Naive thymus-derived CD4-positive, alpha-beta T cell (primary cell): ENCODE measurements at places on chromosomes 7 and 10.

- no peaks in the 10 kb centered on the region for H3K36me3 ChIP-seq
- no peaks in the 10 kb centered on the region for H3K27me3 ChIP-seq
- H3K4me1 ChIP-seq = no peaks in the 10 kb centered on the region
- no peak for DNase-seq
- H3K27ac ChIP-seq = no peak overlapping the region
Observed at GRCh38 chr10:89090756-89091445, 100.3 kb downstream of the FAS start.

DNA sequence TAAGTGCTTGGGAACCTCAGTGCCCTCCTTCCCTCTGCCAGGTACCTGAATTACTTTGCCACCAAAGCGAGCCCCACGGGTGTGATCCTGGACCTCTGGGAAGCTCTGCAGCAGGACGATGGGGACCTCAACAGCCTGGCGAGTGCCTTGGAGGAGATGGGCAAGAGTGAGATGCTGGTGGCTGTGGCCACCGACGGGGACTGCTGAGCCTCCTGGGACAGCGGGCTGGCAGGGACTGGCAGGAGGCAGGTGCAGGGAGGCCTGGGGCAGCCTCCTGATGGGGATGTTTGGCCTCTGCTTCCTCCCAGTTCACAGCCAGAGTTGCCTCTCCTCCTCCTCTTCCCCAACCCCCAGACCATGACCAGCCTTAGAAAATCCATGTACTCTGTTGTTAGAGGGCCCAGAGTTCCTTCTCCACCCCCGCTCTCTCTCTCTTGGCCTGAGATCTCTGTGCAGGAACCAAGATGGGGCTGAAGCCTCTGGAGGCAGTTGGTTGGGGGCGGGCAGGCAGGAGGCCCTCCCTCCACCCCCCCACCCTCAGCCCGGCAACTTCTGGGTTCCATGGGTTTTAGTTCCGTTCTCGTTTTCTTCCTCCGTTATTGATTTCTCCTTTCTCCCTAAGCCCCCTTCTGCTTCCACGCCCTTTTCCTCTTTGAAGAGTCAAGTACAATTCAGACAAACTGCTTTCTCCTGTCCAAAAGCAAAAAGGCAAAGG lies 19.8 kb upstream of the SLC29A3 start:
- no peaks in the 10 kb centered on the region for H3K36me3 ChIP-seq
- no peak for DNase-seq

DNA sequence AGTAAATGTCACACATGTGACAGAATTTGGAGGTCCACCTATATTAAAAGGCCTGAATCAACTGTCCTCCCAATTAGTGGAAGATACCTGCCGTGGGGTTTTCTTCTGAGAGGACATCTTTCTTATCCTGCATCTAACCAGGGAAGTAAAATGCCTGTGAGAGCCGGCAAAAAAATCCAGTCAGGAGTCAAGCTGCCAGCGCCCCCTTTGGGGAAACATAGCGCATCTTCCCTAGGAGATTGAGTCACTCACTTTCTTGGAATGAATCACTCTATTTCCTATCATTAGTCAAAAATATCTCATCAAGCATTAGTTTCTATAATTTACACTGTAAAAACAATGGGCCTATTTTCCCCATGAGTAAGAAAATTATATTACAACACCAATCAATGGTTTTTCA lies 66.4 kb upstream of the ANK3 start:
- DNase-seq = no peak
- no peak overlapping the region for H3K4me3 ChIP-seq
- H3K4me1 ChIP-seq = no peaks in the 10 kb centered on the region
- no peaks in the 10 kb centered on the region for H3K27me3 ChIP-seq
- H3K36me3 ChIP-seq = no peaks in the 10 kb centered on the region
- no peak overlapping the region for H3K27ac ChIP-seq

DNA sequence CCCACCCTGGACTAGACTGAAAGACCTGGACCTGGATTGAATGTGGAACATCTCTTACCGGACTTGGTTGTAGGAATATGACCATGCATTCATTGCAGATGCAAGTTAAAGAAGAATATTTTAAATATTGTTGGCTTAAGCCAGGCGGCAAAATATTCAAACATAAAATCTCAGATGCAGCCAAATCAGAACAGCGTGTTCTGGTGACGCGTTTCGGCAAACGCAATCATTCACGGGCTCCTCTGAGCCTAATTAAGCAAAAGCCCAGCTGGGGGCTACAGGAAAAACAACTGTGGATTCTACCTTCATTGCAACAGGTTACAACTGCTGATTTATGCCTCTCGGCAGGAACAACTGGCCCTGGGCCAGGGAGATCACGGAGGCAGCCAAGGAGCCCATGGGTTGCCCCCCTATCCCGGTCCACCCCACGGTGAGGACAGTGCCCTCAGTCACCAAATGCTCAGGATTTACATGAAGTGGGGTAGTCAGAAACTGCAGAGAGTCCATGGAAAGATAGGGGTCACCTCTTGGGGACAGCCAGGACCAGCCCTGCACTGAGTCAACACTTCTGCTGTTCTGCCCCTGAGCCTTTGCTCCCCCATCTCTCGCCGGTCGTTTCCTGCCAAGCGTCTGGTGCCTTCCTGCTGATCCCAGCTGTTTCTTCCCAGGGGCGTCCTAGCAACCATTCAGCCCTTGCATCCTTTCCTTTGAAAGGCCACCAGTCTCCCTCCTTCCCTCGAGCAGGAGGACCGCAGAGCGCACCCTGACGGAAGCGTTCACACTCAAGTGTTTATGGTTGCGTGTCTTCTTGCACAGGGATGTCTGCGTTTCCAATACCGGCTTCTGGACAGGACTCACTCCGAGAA lies 64.4 kb upstream of the SFMBT2 start:
- no peak overlapping the region for H3K4me3 ChIP-seq
- H3K27me3 ChIP-seq = no peaks in the 10 kb centered on the region
- H3K27ac ChIP-seq = no peak overlapping the region
- no peak for DNase-seq
- peaks cover 21% of the 10 kb centered on the region for H3K4me1 ChIP-seq

DNA sequence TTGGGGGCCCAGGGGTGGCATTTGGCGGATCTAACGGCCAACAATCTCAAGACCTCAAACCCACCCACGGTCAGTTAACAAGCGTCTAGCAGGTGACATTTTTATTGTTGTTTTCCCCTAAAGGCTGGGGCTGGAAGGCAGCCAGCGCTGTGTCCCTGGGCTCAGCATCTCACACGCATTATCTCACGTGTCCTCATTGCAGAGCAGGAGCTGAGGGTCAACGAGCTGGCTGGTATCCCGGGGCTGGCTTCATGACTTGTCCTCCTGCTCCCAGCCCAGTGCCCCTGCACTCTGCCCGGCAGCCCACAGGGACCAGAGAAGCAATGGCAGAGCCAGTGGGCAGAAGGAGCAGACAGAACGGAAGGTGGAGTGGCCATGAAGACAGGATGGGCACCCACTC lies 54.4 kb upstream of the TMEM273 start:
- H3K36me3 ChIP-seq = no peaks in the 10 kb centered on the region
- H3K4me1 ChIP-seq = no peaks in the 10 kb centered on the region
- no peak overlapping the region for H3K27ac ChIP-seq
- no peaks in the 10 kb centered on the region for H3K27me3 ChIP-seq
- DNase-seq = no peak
- no peak overlapping the region for H3K4me3 ChIP-seq

DNA sequence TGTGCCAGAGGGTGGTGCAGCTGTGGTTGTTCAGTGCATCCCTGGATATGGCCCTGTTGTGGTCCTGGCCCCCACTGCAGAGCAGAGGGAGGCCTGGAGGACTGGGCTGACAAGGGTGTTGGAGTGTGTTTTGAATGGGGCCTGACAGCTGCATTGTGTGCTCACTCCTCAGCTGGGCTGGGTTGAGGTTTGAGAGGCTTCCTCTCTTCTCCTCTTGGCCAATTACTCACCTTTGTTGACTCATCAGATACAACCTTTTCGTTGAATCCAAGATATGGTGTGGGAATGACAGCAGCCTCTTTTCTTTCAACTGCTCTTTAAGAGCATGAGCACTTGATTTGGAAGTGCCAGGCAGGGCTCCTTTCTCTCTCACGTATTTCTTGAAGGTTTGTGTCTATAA lies 228.5 kb upstream of the COBL start:
- DNase-seq = no peak
- no peaks in the 10 kb centered on the region for H3K4me1 ChIP-seq
- no peak overlapping the region for H3K27ac ChIP-seq
- no peak overlapping the region for H3K4me3 ChIP-seq
- no peaks in the 10 kb centered on the region for H3K36me3 ChIP-seq

GRCh38 chr7:32275216-32276009 lies 205.2 kb upstream of the PDE1C start:
- no peak for DNase-seq
- no peak overlapping the region for H3K27ac ChIP-seq
- H3K4me3 ChIP-seq = no peak overlapping the region
- no peaks in the 10 kb centered on the region for H3K27me3 ChIP-seq

- no peaks in the 10 kb centered on the region for H3K27me3 ChIP-seq
- DNase-seq = no peak
- no peaks in the 10 kb centered on the region for H3K36me3 ChIP-seq
Observed at GRCh38 chr7:99072126-99072525, 71.8 kb downstream of the SMURF1 start.

DNA sequence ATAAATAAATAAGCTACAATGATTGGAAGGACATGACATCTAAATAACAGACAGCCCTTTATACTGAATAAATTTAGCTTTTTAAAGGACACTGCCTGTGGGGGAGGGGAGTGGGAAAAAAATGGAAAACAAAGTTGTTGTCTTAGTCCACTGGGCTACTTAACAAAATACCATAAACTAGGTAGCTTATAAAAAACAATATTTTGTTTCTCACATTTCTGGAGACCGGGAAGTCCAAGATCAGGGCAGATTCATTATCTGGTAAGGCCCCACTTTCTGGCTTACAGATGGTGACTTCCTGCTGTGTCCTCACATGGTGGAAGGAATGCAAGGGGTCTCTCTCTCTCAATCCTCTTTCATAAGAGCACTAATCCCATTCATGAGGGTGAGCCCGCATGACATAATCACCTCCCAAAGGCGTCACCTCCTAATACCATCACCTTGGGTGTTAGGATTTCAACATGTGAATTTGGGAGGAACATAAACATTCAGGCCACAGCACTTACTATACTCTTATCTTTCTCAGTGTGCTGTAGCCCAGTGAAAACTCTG lies 43.0 kb downstream of the DNAJC12 start:
- H3K27me3 ChIP-seq = no peaks in the 10 kb centered on the region
- no peak overlapping the region for H3K4me3 ChIP-seq
- no peaks in the 10 kb centered on the region for H3K36me3 ChIP-seq
- no peak overlapping the region for H3K27ac ChIP-seq
- H3K4me1 ChIP-seq = peaks cover 4% of the 10 kb centered on the region
- no peak for DNase-seq

GRCh38 chr7:132234711-132235110 lies 341.6 kb downstream of the PLXNA4 start:
- H3K27ac ChIP-seq = no peak overlapping the region
- no peak for DNase-seq
- no peak overlapping the region for H3K4me3 ChIP-seq

DNA sequence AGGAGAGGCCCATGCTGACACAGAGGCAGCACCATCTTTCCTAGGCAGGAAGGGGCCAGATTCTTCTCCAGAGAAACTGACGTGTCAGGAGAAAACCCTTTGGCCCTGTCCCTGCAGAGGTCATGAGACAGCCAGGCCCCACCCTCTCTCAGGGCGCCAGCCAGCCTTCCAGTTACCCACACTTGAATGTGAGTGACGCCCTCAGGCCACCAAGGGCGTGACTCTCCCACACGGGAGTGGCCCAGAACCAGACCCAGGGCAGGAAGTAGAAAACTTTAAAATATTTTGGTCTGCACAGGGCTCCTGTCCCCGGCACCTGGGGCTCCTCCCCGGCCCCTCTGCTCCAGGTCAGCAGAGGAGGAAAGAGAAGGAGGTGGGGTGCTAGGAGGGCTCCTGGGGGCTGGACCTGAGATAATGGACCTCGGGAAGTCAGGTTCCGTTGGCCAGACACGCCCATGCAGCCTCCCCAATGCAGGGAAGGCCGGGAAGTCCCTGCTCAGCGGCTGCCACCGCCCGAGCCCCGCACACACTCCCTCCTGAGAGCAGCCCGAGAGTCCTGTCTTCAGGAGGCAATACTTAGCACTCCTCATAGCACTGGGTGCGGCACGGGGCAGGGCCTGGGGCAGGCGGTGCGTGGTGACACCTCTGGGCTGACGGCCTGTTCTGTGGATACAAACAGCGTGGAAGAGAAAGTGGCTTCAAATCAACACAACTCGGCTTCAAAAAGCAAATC lies 67.0 kb upstream of the CFAP46 start:
- DNase-seq = no peak
- no peak overlapping the region for H3K4me3 ChIP-seq
- no peaks in the 10 kb centered on the region for H3K4me1 ChIP-seq
- H3K36me3 ChIP-seq = no peaks in the 10 kb centered on the region
- H3K27me3 ChIP-seq = no peaks in the 10 kb centered on the region

GRCh38 chr10:76352300-76352699 lies 920.9 kb downstream of the LRMDA start:
- no peaks in the 10 kb centered on the region for H3K4me1 ChIP-seq
- no peak overlapping the region for H3K4me3 ChIP-seq
- H3K27me3 ChIP-seq = no peaks in the 10 kb centered on the region
- no peak overlapping the region for H3K27ac ChIP-seq

- H3K27ac ChIP-seq = no peak overlapping the region
- H3K4me3 ChIP-seq = no peak overlapping the region
- H3K27me3 ChIP-seq = no peaks in the 10 kb centered on the region
- no peaks in the 10 kb centered on the region for H3K4me1 ChIP-seq
Observed at GRCh38 chr7:1777122-1777521, 107.0 kb downstream of the ELFN1 start.
